ENCODE measurements at places on chromosomes 5 and 9. TPM values are rescaled to one million over a fixed set of nuclear protein-coding genes. Genes with fewer than 3 reads are reported as not detected.

SOHLH1 gene
- total RNA-seq = not detected

GRCh38 chr5:73917433-73917832 lies 291.4 kb downstream of the ARHGEF28 start:
- no peak for DNase-seq
- H3K4me1 ChIP-seq = peaks cover 16% of the 10 kb centered on the region
- no peaks in the 10 kb centered on the region for H3K27me3 ChIP-seq
- H3K4me3 ChIP-seq = no peak overlapping the region
- no peaks in the 10 kb centered on the region for H3K36me3 ChIP-seq

DNA sequence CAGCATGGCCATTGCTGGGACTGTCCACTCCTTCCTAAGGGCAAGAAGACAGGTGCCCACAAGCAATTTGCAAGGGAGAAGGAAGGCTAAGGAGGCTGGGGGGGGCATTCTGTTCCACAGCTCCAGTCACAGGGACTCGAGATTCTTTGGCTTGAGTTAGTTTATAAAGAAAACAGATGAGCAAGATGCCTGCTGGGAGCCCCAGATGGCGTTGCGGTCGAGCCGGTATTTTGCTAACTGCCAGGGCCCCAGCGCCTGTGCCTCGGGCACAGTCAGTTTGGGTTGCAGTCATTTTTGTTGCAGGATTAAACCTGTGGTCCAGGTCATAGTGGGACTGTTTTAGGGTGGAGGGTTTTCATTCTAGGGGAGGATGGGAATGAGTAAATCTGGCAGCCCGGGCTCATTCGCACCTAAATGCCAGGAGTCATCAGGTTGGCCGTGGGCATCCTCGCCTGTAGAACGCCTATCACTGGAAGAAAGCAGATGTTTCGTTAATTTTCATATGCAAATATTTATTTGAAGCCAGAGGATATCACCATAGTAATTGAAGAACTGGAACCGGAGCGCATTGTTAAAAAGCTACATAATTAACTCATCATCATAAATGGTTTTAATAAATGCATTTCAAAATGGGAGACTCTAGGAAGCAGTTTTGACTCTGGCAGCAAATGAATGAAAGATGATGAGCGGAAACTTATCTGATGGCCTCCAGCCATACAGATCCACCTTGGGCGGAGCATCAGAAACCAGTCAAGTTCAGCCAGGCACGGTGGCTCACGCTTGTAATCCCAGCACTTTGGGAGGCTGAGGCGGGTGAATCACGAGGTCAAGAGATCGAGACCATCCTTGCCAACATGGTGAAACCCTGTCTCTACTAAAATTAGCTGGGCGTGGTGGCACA lies 87.1 kb upstream of the FCN2 start:
- no peak overlapping the region for H3K27ac ChIP-seq
- H3K4me3 ChIP-seq = no peak overlapping the region
- peaks cover 16% of the 10 kb centered on the region for H3K36me3 ChIP-seq
- DNase-seq = no peak
- H3K4me1 ChIP-seq = no peaks in the 10 kb centered on the region

PLAC8L1 gene
- total RNA-seq = not detected

GPR150 gene
- total RNA-seq = 0.25 TPM

GRCh38 chr5:54547711-54548250 lies 30.2 kb downstream of the SNX18 start:
- H3K27me3 ChIP-seq = no peaks in the 10 kb centered on the region
- peak; percentile 60 for DNase-seq
- H3K4me1 ChIP-seq = peaks cover 18% of the 10 kb centered on the region
- peaks cover 45% of the 10 kb centered on the region for H3K36me3 ChIP-seq
- H3K4me3 ChIP-seq = no peak overlapping the region
